Epithelial cell of umbilical artery (primary cell): ENCODE measurements at places on chromosomes 3 and 15. TPM values are rescaled to one million over a fixed set of nuclear protein-coding genes. Genes with fewer than 3 reads are reported as not detected.

Gene IFT122
- total RNA-seq, result 15.5 and 16.2 TPM in 2 replicates

Gene PLCD1
- 11.6 and 19.5 TPM in 2 replicates for total RNA-seq

Gene ZNF774
- 0.97 and 3.8 TPM in 2 replicates for total RNA-seq

Gene CSPG5
- total RNA-seq, result 0.32 and 1.1 TPM in 2 replicates

Gene TMEM108
- total RNA-seq, result not detected in 2 replicates

Gene CHRNA5
- 6.1 and 9.4 TPM in 2 replicates for total RNA-seq

Gene GP9
- 0.32 TPM in 1 of 2 replicates, not detected in the other for total RNA-seq

Gene IDH3A
- 38.0 and 122 TPM in 2 replicates for total RNA-seq

Gene SST
- not detected in 2 replicates for total RNA-seq

Gene FBLN2
- 2.1 and 3.2 TPM in 2 replicates for total RNA-seq

Gene HYAL1
- 0.65 and 1.4 TPM in 2 replicates for total RNA-seq

Gene ZNF80
- total RNA-seq, result not detected in 2 replicates

Gene PLIN1
- under 0.01 and 0.15 TPM in 2 replicates for total RNA-seq

Gene LRTM1
- total RNA-seq, result not detected in 2 replicates
